ENCODE measurements at places on chromosomes 2 and 18.
A peak's percentile ranks its signal among the peaks of the same experiment; 100 is the strongest.

DNA sequence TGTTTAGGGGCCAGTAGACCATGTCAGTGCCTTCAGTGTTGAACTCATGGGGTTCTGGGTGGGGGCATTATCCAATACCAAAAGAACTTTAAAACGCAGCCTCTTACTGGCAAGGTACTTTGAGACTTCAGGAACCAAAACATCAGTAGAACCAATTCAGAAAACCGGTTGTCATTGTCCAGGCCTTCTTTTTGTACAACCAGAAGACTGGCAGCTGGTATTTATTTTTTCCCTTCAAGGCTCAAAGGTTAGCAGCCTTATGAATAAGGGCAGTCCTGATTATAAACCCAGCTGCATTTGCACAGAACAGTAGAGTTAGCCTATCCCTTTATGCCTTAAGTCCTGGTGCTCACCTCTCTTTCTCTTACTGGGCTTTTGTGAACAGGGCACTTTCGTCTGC, 113.8 kb upstream of the EML6 start:
- no peak for DNase-seq

DNA sequence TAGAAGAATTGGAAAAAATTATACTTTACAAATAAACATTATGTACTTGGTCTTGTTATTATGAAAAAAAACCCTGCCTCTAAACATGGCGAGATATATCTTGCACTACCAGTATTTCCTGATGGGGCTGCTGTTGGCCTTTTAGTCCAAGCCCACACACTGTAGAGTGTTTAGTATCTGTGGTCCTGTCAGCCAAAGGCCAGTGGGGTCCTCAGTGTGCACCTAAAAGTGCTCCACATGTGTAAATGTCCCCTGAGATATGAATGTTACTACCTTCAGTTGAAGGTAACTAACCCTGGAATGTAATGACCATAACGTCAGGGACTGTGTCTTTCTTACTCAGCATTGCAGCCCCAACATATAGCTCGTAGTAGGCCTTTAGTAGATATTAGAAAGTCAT, 71.1 kb upstream of the HK2 start:
- no peak for DNase-seq

- DNase-seq = no peak
These were observed 1.8 kb upstream of the IAH1 start for GRCh38 chr2:9472511-9472910.

- DNase-seq = no peak
These were observed 62.4 kb downstream of the TANC1 start for GRCh38 chr2:159030674-159031380.

- DNase-seq = no peak
These were observed 135.8 kb downstream of the IKZF2 start for GRCh38 chr2:213015387-213016165.

DNA sequence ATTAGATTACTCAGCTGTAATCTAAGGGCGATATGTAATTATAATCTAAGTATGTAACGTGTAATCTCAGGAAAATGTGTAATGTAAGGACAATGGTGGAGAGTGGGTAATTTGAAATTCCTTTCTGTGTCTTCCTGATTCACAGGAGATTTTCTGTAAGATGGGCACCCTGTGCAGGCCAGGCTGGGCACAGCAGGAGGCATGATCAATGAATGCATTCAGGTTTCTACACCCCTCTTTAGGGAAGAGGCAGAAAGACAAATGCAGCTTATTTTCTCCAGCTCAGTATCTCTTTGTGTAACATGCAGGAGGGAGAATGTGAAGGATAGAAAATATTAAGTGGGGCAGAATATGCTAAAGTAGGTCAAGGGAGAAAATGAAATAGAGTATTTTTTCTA, 320.1 kb downstream of the PIK3C3 start:
- no peak for DNase-seq

- DNase-seq = no peak
These were observed 181.6 kb downstream of the SMAD7 start for GRCh38 chr18:48769006-48769636.

DNA sequence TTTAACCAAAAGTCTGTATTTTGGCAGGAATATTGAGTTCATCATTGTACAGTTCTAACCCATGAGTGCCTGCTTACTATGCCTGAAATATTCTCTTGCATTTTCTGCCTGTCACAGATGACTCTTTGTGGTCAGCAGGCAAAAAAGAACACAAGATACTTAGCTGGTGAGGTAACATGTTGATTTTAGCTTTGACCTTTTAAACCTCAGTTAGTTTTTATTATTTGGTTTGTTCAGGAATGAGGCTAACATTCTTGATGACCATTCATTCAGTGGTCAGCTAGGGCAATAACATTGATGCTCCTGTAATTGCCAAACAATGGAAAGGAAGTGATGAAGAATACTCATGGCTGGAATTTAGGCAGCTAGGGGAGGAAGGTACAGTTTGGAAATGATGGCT, 491.2 kb downstream of the PIK3C3 start:
- DNase-seq = no peak

DNA sequence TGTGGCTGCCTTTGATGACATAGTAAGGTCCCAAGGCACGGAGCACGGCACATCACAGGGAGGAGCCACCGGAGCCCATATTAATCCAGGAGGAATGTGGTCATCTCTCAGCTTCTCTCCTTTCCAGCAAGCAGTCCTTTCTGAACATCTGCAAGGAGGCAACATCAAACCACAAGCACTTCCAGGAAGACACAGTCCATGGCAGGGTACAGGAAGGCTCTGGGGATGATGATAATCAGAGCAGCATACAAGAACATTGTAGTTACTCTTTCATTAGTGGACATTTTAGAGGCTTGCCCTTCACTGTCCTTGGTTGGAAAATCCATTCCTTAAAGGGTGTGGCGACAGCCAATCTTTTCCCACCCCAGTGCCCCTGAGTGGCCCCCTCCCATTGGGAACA, 31.1 kb downstream of the YPEL5 start:
- no peak for DNase-seq

GRCh38 chr18:28399781-28400362, 222.9 kb upstream of the CDH2 start:
- no peak for DNase-seq

- DNase-seq = no peak
These were observed 50.5 kb upstream of the GRB14 start for GRCh38 chr2:164671664-164672396.

- no peak for DNase-seq
These were observed 39.1 kb upstream of the DNMT3A start for GRCh38 chr2:25380586-25381375.

GRCh38 chr2:219082332-219082958, 21.7 kb upstream of the IHH start:
- no peak for DNase-seq

DNA sequence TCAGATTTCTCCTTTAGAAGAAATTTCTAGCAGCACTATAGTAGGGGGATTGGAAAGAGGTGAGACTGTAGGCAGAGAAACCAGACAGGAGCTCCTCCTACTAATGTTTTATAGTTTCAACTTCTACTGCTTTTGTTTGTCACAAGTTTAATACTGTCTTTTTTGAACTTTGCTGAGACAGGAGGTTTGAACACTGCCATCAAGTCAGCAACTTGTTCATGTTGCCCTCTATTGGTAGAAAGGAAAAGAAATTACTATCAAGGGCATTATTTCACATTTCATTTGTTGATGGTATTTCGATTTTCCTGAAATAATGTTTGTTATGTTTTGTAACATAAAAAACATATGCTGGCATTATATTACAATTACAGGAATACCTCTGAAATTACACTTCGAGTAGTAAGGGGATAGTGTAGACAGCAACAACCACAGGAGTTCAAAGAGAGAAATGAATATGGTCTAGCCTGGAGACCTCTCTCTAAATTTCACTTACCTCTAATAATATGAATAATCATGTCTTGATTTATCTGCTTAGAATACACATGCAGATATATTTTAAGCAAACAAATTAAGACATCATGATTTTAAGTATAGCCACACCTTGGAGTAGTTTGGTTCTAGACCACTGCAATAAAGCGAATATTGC, 12.4 kb upstream of the CCDC88A start:
- DNase-seq = peak; percentile 27

GRCh38 chr2:71486881-71487640, 33.7 kb downstream of the DYSF start:
- DNase-seq = no peak

- DNase-seq = no peak
These were observed 154.4 kb upstream of the COL3A1 start for GRCh38 chr2:188819792-188820191.

DNA sequence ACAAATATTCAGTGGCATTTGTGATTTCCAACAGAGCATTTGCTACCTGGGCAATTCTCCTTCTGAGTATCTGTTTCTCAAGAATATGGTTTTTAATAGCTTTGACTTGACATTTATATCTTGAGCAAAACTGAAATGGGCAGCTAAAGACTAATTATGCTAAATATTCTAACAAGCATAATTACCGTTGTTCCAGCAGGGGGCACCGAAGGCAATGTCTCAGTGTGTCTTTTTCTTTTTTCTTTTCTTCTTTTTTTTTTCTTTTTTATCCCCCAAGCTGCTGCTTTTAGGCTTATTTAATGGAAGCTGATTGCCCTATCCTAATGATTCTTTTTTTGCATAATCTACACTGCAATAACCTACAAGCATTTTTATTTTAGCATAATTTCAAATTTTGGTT, 138.9 kb upstream of the NABP1 start:
- DNase-seq = no peak

DNA sequence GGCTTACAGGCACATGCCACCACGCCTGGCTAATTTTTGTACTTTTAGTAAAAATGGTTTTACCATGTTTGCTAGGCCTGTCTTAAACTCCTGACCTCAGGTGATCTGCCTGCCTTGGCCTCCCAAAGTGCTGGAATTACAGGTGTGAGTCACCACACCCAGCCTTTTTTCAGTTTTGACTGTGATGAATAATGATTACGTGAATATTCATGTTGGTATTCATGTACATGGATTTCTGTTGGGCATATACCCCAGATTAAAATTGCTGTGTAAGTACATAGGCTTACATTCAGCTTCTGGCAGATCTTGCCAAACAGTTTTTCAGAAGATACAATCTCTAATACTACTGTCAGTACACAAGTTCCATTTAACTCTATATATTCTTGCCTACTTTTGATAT, 20.9 kb downstream of the SLC39A10 start:
- no peak for DNase-seq

DNA sequence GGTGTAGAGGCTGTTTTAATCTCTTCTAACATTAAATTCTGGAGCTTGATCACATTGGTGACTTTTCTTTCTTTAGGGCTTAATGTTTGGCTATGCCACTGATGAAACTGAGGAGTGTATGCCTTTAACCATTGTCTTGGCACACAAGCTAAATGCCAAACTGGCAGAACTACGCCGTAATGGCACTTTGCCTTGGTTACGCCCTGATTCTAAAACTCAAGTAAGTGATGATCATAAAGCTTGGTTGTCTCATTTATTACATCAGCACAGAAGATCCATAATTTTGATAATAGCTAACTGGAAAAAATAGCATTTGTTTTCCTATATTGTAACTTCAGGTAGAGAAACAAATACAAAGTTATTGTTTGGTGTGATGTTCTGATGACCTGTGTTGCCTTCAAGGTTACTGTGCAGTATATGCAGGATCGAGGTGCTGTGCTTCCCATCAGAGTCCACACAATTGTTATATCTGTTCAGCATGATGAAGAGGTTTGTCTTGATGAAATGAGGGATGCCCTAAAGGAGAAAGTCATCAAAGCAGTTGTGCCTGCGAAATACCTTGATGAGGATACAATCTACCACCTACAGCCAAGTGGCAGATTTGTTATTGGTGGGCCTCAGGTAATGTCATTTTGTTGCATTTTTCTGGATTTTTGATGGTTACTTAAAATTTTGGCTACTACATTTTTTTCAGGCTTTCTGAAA, 2.9 kb downstream of the MAT2A start:
- DNase-seq = no peak
